ENCODE measurements at places on chromosomes 3 and 15.

GRCh38 chr15:74053517-74053916, 28.8 kb downstream of the GOLGA6A start:
- DNase-seq, result peak; percentile 45

DNA sequence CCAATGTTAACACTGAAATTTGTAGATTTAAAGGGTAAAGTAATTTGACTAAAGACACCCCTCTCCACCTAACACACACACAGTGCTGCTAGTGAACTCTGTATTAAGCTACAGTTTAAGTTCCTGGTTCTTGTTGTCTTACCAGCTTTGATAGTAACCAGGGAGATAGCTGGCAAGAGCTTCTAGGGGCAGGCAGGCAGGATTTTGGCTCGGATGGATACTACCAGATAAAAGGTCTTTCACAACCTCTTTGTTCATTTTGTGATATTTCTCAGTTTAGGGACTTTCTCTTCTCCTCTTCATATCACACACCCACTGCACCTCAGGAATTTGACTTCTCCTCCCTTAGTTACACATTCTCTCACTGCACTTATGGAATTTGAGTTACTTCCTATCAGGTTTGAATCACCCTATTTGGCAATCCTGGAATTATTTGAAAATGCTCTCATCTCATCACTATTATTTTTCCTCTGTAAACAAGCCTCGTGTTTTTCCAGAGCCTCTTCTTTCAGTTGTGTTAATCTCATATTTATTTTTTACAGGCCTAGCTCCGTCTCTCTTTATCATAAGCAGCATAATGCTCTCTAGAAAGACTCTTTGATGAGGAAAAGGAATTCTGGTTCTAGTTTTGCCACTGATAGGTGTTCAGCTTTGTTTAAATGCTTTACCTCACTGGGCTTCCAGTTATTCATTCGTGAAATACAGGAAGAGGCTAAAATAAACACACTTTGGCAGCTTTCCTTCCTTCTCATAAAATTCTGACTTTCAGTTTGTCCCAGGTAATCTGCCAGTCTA, 23.0 kb upstream of the CLDN1 start:
- no peak for DNase-seq

- no peak for DNase-seq
Measured at GRCh38 chr15:71566226-71566625, 244.1 kb upstream of the NR2E3 start.

DNA sequence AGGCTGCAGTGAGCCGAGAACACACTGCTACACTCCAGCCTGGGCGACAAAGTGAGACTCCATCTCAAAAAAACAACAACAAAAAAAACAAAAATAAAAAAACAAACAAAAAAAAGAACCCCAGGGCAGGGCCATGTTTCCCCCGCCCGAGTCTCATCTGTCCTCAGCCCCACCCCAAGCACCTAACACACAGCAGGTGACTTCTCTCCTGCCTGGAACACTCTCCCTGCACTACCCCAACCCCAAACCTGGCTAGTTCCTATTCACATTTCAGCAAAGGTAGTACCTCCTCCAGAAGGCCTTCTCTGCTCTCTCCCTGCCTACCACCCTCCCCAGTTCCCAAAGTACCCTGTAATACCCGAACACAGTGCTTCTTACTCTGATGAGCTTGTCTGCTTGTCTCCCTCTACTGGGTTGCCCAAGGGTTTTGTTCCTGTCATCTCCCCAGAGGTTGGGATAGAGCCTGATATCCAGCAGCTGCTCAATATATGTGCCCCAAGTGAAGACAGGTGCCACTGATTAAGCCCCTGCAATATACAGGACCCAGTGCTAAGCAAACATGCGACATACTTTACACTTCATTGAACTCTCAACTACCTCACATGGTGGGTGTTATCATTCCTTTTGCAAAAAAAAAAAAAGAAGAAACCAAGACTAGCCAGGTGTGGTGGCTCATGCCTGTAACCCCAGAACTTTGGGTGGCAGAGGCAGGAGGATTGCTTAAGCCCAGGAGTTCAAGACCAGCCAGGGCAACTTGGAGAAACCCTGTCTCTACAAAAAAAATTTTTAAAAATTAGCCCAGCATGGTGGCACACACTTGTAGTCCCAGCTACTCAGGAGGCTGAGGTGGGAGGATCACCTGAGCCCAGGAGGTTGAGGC, 103.6 kb downstream of the DAPK2 start:
- DNase-seq, result peak; percentile 16

DNA sequence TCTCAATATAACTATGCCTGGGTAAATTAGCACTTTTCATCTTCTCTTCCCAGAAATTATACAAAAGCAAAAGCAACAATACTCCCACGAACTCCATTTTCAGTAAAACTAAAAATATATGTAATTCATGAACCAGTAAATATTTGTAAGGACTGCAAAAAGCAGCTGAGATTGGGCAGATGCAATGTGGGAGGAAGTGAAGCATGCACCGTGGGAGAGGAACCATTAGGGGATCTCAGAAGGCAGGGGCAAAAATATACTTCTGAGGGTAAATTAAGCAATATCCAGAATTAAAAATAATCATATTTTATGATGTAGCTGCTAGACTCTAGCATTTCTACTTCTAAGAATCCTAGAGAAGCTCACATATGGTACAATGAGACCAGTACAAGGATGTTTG, 20.2 kb downstream of the CFAP91 start:
- no peak for DNase-seq

DNA sequence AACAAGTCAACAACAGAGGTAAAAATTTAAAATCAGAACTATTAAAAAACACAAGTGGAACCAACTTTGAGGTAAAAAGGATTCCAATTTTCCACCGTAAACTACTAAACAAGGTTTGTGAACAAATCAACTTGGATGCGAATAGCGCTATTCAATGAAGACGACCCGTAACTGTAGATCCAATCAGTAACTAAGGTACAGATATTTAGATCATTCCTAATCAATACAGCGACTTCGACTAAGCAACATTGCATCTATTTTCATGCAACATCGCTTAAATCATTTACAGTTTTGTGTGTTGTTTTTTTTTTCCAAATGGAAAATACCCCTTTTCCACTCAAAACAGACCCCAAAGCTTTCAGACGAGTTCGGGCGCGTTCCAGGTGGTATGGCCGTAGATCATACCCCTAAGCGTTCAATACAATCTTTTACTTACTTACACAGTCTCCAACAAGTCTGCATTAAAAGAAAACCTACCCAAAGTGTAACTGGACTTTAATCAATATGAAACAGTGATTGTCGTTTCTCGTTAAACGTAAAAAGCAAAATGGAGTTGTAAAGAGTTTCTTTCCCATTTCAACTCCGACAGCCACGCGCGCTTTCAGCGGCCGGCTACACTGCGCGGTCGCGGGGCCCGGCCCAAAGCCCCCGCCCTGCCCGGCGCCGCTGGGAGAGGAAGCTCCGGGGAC, 786 bp downstream of the RHOA start:
- DNase-seq, result no peak

DNA sequence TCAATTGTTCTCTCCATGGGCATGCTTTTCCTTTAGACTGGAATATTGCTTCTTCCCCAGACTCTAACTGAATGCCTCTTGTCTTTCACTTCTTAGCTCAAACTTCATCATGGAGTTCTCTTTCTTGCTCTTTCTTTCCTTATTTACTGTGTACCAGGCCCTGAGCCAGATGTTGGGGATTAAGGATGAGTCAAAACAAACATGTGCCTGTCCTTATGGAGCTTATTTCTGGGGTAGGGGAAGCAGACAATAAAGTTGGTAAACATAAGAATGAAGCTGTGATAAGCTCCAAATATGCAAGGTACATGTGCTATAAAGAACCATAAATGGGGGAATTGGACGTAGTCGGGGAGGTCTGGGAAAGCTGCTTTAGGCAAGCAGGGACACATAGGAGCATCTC, 145.8 kb downstream of the ALDH1A2 start:
- DNase-seq, result no peak

- DNase-seq, result no peak
Measured at GRCh38 chr15:39947401-39948197, 13.7 kb downstream of the EIF2AK4 start.

DNA sequence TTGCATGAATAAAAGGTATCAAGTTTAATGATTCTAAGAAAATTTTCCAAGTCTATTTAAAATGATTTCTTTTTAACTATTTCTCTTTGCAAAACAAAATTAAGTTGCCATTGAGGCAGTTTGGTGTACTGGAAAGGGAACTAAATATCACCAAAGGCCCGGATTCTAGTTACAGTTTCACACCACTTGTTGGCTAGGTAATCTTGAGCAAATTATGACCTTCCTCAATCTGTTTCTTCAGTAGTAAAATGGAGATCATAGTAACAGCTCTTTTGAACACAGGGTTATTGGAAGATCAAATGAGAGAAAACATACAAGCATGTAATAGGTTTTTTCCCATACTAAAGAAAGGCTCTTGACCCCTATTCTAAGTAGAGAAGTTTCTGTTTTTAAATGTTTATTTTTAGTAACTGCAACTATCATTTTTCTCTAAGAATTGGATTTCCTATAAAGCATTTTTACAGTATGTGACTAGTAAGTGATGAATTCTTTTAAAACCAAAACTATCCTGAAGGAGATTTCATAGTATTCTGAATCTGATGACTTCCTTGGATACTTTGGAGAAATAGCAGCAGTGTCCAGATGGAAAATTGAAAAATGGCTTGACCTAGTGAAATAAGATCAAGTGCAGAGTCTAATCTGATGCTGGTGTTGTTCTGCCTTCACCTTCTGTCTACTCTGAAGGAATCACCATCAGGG, 15.7 kb downstream of the SCAANT1 start:
- no peak for DNase-seq

- DNase-seq, result no peak
Measured at GRCh38 chr15:74983725-74984231, 11.6 kb upstream of the SCAMP5 start.

DNA sequence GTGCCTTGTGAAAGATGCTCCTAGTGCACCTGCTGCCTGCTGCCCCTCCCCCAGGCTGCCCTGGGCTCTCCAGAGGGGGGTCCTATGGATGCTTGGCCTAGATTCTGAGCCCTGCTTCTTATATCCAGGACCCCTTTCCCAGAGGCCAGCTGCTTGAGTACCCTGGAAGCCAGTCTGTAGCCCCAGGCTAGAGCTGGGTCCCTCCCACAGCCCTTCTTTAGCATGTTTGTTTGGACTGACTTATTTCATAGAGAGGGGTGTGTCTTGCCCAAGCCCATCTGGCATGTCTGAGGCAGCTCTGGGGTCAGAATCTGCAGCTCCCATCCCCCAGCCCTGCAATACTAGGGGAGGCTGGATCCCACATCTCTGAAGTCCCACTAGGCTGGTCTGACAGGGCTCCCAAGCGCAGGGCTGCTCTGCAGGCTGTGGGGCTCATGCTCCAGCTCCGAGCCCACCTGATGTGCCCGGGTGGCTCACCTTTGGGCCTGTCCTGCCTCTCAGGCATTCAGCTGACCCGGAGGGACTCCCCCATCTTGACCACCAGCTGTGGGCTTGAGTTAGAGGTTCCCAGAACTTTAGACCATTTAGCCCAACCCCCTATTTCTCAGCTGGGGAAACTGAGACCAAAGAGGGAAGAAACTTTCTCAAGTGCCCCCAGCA, 3.1 kb downstream of the CHRNB4 start:
- DNase-seq, result peak; percentile 56

DNA sequence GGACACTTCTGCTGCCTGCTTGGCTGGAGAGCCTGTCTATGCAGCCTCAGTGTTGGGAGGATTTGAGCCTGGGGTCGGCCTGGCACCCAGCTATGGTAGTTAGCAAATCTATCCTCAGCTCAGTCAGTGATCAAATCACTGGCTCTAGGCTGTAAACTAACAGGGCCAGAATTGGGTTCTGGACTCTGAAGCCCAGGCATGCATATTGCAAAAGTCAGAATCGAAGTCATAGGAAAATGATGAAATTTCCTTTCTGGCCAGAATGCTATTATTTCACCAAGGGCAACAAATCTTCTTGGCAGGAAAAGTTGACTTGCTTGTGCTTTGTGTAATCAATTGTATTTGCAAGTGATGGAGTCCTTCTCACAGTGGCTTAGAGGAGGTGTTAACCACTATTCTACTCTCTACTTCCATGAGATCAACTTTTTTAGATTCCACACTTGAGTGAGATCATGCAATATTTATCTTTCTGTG, 482.6 kb upstream of the TPRG1 start:
- no peak for DNase-seq

GRCh38 chr15:73522011-73522410, 79.0 kb downstream of the REC114 start:
- no peak for DNase-seq

- DNase-seq, result no peak
Measured at GRCh38 chr15:87597346-87598052, 659.0 kb downstream of the NTRK3 start.

DNA sequence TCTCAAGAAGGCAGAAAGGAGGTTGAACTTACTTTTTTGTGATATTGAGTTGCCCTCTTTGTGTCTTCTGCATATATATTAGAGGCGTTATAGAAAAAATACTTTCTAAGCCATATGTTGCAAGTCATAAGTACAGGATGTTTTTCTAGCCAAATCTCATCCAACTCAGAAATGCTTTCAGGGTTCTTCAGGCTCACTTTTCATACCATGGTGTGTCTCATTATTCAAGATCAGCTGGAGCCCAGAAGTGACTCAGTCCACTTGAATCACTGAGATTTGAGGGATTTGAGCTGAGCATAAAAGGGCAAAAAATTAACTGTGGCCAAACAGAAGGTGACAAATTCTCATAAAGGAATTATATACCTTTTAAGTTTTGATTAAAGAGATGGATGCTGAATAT, 157.3 kb downstream of the WNT5A start:
- DNase-seq, result no peak

DNA sequence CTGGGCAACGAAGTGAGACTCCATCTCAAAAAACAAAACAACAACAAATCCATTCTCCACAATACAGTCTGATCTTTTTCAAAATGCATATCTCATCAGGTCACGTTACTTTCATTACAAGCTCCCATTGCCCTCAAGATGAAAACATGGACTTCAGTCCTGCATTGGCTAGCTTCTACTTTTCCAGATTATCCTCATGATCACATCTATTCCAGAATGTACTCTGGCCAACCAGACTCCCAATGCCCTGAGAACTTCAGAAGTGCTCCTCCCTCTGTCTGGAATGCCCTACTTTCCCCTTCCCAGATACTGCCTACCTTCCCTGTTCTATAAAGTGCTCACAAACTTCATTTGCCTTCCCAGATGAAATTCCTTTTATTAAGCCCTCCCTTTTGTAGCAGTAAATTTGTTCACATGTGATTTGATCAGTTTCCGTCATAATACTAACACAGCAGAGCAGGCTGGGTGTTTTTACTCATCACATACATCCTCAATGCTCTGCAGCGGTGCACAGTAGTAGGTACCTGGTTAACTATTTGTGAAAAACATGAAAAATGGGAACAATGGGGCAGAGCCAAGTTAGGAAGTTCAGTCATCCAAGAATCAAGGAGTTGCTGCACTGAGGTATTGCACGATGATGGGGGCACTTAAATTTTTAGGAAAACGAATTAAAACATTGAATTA, 5.3 kb downstream of the RPL22L1 start:
- no peak for DNase-seq

GRCh38 chr3:48423883-48424695, 5.8 kb downstream of the PLXNB1 start:
- DNase-seq, result no peak

DNA sequence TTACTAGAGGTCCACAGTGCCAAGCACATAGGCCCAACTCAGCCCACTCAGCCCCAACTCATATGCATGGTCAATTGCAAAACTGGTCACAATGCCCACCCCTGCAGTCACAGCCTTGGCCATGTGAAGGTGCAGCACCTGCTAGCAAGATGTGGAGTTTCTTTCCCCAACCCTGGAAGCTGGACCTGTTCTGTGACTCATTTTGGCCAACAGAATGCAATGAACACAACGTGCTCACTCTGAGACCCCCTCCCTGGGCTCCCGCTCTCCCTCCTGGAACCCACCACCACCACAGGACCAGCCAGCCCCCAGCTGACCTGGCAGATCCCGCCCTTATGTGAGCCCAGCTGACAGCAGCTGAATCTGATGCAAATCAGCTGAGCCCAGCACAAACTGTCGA, 34.4 kb downstream of the ALDH1L1 start:
- DNase-seq, result peak; percentile 51
